ENCODE measurements at places on chromosomes 2 and 18.

DNA sequence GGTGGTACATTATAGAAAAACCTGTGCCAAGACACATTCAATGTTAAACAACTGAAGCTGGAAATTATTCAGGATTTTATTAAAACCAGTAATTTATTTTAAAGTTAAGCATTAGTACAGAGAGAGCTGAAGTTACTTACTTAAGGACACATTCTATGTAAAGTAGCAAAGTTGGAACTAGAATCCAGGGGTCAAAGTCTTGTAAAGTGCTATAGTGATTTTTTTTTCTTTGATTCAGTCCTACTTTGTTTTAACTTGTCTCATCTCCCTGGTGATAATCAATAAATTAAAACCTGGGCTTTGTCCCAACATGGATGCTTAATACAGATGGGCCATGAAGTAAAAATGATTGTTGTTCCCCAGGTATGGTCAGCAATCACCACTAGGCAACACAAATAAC is 1271.8 kb upstream of the CHAC2 start:
- DNase-seq: no peak

DNA sequence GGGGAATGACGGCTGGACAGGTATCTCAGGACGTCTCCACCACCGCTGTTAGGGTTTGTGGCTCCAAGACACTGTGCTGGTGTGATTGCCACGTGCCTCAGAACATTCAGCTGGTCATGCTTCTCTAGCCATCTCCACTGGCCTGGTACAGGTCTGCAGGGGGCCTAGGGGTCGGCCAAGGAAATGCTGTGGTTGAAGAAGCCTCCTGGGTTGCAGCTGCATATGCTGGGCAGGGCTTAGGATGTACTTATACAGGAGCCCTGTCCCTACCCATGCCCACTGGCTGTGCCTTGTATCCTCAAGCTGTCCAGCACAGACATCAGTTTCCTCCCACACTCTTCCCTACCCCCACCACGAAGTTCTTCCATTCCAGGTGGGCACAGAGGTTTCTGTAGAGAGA is 64.1 kb downstream of the NPPC start:
- no peak for DNase-seq

DNA sequence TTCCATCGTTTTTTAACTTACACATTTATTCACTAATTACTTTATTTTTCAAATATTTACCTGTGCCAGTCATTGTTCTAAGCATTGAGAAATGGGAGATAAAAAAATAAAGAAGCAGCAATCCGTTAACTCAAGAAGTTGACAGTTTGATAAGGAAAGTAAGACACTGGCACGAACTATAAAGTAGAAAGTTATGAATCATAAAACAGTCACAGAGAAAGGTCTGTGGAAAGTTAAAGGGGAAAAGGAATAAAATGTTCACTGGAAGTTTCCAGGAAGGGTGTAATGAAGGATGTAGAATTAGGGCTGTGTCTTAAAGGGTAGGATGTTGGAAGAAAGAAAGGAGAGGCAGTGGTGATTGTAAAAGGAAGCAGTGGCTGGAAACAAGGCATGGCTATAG is 118.9 kb downstream of the RDH14 start:
- no peak for DNase-seq

- no peak for DNase-seq
These were observed 1.1 kb downstream of the HADHB start for GRCh38 chr2:26245810-26246209.

DNA sequence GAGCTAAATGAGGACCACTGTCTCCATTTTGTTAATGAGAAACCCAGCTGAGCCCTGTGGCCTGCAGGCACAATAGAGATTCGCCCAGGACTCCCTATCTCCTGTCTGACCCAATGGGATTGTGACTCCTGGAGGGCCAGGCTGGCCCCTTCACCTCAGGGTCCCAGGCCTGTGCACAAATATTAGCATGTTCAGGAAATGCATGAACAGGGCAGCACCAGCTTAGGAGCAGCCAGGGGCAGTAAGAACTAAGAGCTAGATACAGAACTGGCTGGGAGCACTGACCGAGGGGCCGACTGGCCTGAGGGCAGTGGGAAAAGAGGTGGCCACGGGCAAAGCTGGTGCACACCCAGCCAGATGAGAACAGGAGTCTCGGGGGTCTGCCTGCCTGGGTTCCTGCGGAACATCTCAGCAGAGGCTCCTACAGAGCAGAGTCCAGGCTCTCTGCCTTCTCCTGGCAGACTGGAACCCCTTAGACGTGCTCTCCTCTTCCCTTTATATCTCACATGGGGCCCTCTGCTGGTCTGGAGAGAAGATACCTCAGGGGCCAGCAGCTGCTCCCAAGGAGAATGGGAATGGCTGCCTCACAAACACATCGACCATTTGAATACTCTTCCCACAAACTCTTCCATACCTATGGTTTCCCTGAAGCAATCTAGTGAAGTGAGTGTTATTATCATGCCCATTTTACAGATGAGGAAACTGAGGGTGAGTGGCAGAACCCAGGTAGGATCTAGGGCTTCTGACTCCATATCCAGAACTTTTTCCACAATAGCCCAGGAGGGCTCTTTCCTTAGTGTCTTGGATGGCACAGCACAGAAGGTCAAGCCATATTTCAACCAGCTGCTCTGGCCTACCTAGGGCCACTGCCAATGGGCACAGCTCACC is 77.6 kb upstream of the OTOF start:
- no peak for DNase-seq

GRCh38 chr18:74243127-74243526 is 48.6 kb downstream of the CYB5A start:
- DNase-seq: no peak

- peak; percentile 17 for DNase-seq
These were observed 109.1 kb upstream of the CTDP1 start for GRCh38 chr18:79570266-79571201.

GRCh38 chr2:28250006-28250405 is 142.7 kb upstream of the FOSL2 start:
- DNase-seq: no peak

DNA sequence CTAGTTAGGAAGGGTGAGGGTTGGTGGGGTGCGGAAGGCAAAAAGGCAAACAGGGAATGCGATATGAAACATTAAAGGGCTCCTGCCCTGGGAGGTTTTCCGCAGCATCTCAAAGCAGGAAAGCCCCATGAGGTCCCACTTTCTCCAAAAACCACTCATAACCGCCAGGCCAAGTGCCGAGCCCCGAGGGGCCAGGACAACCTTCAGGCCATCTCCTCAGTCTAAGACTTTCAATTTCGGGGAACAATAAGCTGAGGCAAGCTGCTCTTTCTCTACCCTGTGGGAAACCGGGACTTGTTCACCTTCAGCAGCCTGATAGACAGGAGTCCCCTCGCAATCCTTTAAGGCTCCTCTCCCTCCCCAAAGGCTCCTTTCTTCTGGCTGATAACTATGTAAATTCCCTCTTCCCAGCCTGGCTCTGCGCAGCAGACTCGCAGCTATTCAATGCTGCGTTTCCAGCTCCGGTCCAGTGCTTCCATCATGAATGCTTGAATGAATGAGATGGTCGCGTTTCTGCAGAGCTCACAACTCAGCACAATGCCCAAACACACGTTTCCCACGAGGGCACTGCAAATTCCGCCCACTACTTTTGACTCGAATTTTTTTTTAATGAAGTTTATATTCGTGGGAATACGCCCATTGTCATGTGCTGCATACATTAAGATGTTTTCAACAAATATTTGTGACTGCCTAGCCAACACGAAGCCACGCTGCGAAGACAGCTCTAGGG is 1.4 kb downstream of the LAMA1 start:
- no peak for DNase-seq

DNA sequence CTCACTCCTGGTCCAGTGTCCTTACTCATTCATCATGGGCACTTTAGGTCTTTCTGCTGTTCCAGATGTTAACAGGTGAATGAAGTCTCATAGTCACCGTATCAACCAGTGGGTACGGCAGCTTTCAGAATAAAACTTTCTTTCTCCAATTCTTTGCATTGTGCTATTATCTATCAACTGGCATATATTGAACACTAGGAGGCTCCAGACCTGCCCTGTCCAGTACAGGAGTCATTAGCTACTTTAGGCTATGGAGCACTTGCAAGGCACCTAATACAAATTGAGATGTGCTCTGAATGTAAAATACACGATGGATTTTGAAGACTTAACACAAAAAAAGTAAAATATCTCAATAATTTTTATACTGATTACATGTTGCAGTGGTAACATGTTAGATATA is 43.2 kb upstream of the NEB start:
- no peak for DNase-seq

DNA sequence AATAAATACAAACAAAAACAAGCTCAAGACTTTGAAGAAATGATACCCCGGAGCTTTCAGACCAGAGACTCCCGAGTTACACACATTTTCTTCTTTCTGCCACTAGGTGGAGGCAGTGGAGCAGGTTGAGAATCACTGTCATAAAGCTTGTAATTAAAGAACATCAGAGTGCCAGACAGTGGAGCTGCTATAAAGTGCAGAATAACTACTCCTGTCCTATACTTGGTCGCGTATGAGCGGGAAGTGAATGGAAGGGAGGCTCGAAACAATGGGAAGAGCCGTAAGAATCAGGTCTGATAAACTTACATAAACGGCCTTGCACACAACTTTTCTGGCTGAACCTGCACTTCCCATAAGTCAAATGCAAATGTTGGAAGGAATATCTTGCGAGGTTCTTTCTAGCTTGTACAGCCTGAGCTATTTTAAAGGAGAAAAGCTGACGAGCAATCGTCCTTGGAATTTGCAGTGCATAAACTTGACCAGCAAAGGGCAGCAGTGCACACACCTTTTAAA is 189.0 kb downstream of the RPIA start:
- no peak for DNase-seq

GRCh38 chr2:210611466-210611865 is 55.1 kb downstream of the CPS1 start:
- DNase-seq: no peak

GRCh38 chr18:35890323-35890722 is 82.2 kb upstream of the RMP24 start:
- no peak for DNase-seq

DNA sequence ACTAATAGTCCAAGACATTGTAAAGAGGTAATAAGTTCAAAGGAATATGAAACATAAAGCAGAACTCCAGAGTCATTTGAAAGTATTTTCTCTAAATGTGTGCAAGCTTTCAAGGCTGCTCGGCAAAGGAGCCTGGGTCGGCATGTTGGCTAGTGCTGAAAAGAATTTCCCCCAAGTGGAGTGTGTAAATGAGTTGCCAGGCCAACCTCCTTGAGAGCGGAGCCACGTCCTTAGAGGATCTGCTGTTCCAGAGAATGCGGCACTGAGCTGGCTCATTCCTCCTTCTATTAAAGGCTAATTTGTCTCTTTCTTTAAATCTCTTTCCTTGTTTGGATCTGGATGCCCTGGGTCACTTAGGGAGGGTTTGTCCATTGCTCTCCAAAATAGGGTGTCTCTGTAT is 127.5 kb downstream of the RDH14 start:
- DNase-seq: no peak

Data from omental fat pad (tissue), 4 donors.